Stimulated activated CD8-positive, alpha-beta memory T cell treated with anti-CD3 and anti-CD28 coated beads, Interleukin-4, amount 100 ng/mL, for 4 hours (primary cell): ENCODE measurements at places on chromosomes 11 and 22.

- DNase-seq, result no peak
Measured at GRCh38 chr11:7570938-7571521, 57.2 kb downstream of the PPFIBP2 start.

- no peak for DNase-seq
Measured at GRCh38 chr11:72321381-72321996, 77.5 kb upstream of the PHOX2A start.

GRCh38 chr11:1233351-1234053, 10.6 kb downstream of the MUC5B start:
- DNase-seq, result no peak

DNA sequence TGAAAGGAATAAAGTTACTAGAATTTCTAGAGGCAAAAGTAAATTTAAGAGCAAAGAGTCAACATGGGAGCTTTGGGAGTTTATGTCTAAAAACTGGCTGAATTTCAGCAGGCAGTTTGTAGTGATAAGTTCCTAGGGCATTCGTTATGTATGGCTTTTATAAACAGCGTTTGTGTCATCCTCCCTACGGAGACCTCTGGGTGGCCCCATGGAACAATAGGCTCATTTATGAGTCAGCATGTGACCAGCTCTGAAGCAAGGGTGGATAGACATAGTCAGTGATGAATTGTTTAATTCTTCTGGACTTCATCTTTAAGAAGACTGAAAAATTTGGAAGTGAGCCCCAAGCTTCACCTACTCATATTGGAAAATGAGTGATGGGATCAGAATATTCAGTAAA, 37.1 kb downstream of the SVIP start:
- no peak for DNase-seq

DNA sequence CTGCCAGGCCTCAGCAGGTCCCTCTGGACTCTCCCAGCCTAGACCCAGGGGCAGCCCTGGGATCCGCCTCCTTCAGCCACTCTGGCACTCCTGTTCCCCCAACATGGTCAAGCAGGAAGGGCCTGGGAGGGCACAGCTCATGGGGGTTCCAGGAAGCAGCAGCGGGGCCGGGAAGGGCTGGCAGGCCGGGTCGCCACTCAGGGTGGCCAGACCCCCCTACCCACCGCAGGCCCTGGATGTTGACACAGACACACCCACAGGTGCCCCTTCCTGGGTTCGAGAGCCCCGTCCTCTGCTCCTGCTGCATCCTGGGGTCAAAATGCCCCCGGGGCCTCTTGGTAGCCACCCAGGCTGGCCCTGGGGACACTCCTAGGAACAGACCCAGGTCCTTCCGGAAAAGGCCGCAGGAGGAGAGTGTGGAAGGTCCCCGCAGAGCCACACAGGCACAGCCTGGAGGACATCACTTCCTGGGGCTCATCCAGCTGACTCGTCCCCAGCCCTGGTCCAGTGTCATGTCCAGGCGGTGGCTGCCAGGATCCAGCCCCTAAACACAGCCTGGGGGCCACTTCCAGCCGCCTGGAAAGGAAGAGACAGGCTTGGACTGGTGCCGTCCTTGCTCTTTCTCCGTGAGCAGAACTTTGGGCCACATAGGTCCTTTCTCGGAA, 6.8 kb upstream of the PIM3 start:
- no peak for DNase-seq

GRCh38 chr11:17157761-17158160, 50.0 kb downstream of the PIK3C2A start:
- no peak for DNase-seq

DNA sequence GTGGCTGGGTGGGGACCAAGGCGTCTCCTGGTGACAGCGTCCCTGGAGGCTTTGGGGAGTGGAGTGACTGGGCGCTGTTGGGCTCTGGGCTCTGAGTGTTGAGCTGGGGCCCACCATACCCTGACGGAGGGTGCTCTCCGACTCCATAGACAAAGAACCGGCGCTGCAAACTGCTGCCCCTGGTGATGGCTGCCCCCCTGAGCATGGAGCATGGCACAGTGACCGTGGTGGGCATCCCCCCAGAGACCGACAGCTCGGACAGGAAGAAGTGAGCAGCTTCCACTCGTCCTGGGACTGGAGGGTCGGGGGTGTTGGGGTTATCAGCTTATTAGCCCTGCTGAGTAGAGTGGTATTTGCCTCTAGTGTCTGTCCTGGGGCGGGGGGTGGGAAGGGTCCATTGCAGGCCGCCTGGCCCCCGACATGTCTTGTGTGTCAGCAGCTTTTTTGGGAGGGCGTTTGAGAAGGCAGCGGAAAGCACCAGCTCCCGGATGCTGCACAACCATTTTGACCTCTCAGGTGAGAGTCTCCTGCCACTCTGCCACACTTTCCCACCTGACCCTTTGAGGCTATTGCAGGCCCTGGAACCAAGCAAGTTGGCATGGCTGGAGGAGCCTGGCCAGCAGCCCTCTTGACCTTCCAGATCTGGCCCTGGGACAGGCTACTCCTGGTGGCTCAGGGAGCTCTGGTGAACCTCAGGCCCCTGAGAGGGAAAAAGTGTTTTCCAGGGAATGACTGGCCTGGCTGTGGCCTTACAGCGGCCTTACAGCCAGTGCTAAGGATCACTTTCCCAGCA, 7.6 kb downstream of the CLDN5 start:
- no peak for DNase-seq

DNA sequence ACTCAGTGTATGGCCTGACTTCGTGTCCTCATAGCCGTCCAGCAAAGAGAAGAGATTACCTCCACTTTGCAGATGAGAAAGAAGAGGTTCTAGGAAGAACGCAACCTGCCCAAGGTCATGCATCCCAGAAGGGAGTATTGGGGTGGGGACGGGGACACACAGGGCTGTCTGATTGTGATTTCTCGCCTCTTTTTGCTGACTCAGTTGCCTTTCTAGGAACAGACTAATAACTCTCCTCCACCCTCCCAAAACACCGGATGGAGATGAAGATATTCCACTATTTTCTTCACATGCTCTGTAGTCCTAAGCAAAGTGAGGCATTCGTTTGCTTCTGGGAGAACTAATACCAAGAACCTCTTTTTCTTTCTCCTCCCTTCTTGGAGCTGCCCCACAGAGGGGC, 529.3 kb downstream of the MIAT start:
- DNase-seq, result no peak

DNA sequence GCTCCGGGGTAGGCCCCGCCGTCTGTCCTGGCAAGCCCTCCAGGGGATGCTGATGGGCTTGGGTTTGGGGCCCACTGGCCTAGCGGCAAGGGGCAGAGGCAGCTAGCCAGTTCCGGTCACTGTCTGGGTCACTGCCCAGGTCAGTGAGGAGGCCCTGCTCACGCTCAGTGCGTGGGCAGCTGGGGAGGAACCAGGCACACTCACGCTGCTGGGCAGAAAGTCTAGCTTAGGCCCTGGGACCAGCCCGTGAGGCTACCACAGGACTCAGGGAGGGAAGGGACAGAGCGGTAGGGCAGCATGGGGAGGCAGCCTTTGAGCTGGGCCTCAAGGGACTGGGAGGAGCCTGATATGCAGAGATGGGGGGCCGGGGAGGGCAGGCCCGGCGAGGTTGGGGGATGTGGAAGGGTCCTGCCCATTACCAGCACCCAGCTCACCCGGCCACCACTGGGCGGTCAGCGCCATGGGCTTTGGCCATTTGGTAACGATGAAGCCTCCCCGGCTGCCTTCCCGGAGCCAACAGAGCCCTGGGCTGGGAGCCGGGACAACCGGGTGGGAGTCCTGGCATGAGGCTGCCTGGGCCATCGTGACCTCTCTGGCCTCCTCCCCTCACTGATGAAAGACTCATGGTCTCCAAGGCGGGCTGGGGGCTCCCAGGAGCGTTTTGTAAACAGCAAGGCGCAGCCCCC, 14.2 kb downstream of the SHISAL1 start:
- no peak for DNase-seq

DNA sequence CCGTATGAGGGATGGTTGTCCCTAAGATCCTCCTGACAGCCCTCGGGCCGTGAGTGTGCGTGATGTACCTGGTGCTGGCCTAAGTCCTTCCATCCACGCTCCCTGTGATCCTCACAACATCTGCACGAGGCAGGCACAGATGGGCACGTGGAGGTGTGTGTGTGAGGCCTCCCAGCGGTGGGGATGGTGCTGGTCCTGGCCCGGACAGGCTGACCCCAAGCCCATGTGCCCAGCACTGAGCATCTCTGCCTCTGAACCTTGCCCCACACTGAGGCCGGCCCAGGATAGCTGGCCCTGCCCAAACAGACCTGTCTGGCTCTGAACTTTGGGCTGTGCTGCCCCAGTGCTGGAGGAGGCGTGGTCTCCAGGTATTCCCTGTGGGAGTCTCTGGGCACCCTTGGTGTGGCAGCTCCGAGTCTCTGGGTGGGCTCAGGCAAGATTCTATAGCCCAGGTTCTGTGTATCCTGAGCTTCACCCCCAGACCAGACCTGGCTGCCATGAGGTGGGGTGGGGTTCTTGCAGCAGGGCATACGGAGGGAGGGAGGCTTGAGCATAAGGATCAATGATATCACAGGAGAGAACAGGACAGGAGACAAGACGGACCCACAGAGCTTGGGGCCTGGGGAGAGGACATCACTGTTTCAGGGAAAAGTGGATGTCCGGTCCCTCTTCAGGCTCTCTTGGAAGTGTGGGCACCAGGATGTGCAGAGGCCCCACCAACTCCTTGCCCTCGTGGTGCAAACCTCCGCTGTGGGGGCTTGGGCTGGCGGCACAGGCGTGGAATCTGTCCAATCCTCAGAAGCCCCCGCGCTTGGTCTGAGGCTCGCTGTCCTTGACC, 881.8 kb downstream of the BRD1 start:
- DNase-seq, result no peak

DNA sequence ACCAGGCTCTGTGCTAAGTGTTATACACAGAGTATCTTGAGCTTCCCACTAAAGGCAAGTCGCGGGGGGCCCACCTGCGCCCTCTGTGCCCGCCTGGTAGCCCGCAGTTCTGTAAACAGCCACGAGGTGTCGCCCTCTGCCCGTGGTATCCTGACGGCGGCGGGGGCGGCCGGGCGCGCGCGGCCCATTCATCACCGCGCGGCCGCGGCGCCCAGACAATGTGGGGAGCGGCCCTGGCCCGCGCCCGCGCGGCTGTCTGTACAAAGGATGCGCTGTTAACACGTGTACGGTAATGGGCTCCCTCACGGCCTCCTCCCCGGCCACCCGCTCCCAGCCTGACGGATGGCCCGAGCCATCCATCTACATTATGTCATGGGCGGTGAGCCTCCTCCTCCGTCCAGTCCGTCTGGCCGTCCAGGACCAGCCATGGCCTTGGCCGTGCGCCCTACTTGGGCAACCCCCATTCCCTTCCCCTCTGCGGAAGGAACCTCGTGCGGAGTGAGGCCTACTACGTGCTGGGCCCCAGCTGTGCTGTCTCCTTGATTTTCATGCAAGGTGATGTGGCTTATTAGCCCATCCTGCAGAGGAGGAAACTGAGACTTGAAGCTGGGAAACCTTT, 99.4 kb downstream of the MIAT start:
- peak; percentile 3 for DNase-seq
